ENCODE measurements at places on chromosomes 7 and 10. TPM values are rescaled to one million over a fixed set of nuclear protein-coding genes. Genes with fewer than 3 reads are reported as not detected.

DNA sequence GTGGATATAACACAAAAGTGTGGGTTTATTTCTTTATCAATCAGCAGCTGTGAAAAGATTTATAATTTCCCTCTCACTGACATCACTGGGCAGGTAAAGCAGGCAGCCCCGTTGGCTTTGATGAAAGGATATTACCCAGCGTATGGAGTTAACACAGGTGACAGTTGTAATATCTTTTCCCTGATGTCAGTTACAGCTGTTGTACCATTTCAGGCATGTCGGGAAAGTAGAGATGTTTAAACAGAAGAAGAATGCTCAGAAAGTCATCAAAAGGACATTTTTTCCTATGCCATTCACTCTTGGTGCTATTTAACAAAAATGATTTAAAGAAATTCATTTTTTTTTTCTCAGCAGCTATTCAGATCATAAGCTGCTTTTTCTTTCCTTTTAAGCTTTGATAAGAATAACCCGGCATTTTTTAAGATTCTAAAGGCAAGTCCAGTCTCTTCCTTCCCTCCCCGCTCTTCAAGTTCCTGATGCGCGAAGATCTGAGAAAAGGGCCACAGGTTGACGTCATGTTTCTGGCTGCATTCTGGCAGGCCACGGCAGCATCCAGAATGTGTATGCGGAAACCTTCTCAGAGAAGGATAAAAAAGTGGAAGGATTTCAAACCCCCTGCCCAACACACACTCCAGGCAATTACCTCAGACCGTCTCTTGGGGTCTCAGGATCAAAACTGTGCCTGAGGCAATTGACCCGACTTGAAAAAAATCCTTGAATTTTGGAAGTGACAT lies 32.5 kb upstream of the ADAM12 start:
- H3K4me1 ChIP-seq, result no peaks in the 10 kb centered on the region
- H3K4me3 ChIP-seq, result no peak overlapping the region
- no peak for DNase-seq
- no peaks in the 10 kb centered on the region for H3K27me3 ChIP-seq
- no peaks in the 10 kb centered on the region for H3K36me3 ChIP-seq

DNA sequence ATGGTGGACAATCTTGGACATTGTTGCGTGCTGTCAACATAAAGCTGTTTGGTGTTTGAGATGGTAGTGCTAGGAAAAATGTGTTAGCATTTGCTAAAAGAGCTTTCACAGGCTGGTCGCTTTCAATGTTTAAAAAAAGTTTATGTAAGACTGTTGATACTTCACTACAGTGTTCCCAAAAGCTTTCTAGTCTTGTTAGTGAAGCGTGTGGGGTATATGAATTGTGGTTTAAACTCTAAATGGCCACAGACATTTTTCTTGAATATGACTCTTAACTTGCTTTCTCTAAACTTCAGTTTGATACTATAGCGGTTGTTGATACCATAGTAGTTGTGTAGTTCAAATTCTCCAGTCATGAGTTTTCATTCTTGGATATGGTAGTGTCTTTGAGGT lies 44.9 kb downstream of the MCU start:
- H3K4me1 ChIP-seq, result peaks cover 44% of the 10 kb centered on the region
- H3K36me3 ChIP-seq, result no peaks in the 10 kb centered on the region
- DNase-seq, result no peak
- no peak overlapping the region for H3K4me3 ChIP-seq

DNA sequence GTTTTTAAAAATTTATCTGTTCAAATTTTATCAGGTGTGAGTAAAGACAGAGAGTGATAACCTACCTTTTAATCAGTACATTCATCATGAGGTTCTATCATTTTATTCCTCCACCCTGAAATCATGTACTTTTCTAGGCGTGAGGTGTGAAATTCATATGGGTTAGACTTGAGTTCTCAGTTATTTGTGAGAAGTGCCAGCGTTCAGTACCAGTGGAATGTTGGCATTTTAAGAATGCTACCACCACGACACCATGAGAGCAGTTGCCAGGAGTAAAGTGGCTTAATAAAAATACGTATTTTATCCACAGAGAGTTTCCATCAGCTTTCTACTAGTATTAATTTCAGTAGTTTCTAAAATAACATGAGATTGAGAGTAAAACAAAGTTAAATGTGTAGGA lies 104.1 kb upstream of the FERD3L start:
- H3K36me3 ChIP-seq, result no peaks in the 10 kb centered on the region
- no peak overlapping the region for H3K4me3 ChIP-seq
- H3K4me1 ChIP-seq, result no peaks in the 10 kb centered on the region
- no peak for DNase-seq
- H3K27me3 ChIP-seq, result no peaks in the 10 kb centered on the region
- no peak overlapping the region for H3K27ac ChIP-seq

GRCh38 chr10:110458266-110458920 lies 39.3 kb upstream of the DUSP5 start:
- no peaks in the 10 kb centered on the region for H3K36me3 ChIP-seq
- no peak overlapping the region for H3K4me3 ChIP-seq
- H3K27me3 ChIP-seq, result no peaks in the 10 kb centered on the region
- DNase-seq, result peak; percentile 47
- peaks cover 18% of the 10 kb centered on the region for H3K4me1 ChIP-seq

Gene MSS51
- 1.3 TPM for total RNA-seq

Gene COL13A1
- 8.8 TPM for total RNA-seq

- H3K27ac ChIP-seq, result peak overlapping the region; percentile 58
- peaks cover 30% of the 10 kb centered on the region for H3K4me1 ChIP-seq
- no peaks in the 10 kb centered on the region for H3K36me3 ChIP-seq
- no peaks in the 10 kb centered on the region for H3K27me3 ChIP-seq
- no peak for DNase-seq
These were observed 11.7 kb downstream of the ADIRF start for GRCh38 chr10:86979977-86980448.

- H3K36me3 ChIP-seq, result no peaks in the 10 kb centered on the region
- no peak for DNase-seq
- H3K4me1 ChIP-seq, result peaks cover 21% of the 10 kb centered on the region
- no peak overlapping the region for H3K27ac ChIP-seq
- H3K4me3 ChIP-seq, result no peak overlapping the region
These were observed 83.3 kb upstream of the DYNC1I1 start for GRCh38 chr7:95688931-95689495.

DNA sequence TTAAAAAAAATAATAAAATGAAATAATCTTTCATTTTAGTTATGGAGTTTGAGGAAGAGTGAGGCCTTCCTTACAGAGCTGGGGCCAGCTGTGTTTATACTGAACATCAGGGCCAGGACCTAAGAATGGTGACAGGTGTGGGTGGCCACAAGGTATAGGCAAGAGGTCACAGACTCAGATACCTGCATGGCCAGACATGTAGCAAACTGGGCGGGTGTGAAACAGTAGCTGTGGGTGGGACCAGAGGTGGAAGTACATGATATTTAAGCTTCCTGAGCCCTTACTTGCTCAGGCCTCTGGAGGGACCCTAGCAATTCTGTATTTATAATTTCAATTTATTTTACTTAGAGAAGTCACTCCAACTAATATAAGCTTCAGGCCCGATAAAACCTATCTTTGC lies 27.7 kb upstream of the CAMK1D start:
- DNase-seq, result peak; percentile 47
- no peak overlapping the region for H3K4me3 ChIP-seq
- H3K36me3 ChIP-seq, result no peaks in the 10 kb centered on the region
- no peaks in the 10 kb centered on the region for H3K27me3 ChIP-seq
- no peak overlapping the region for H3K27ac ChIP-seq

Gene ABCB1
- not detected for total RNA-seq

DNA sequence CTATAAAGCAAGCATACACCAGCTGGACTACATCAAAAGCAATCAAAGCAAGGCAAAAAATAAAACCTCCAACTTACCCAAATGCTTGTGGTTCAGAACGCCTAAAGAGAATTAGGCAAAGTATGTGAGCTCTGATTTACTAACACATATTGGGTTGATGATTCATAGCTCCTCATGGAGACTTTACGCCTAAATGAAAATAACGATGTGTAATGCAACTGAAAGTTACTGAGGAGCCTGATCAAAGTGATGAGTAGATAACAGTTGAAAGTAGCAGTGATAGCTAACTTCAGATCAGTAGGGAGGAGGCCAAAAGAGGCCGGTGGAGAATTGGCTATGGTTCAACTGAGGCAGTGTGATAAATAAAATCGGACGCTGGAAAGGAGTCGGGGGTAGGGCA lies 85.0 kb downstream of the MPP7 start:
- no peaks in the 10 kb centered on the region for H3K36me3 ChIP-seq
- no peak overlapping the region for H3K4me3 ChIP-seq
- H3K27me3 ChIP-seq, result no peaks in the 10 kb centered on the region

GRCh38 chr7:142443216-142444010 lies 185.6 kb upstream of the PRSS58 start:
- H3K27ac ChIP-seq, result no peak overlapping the region
- peaks cover 10% of the 10 kb centered on the region for H3K27me3 ChIP-seq
- no peak overlapping the region for H3K4me3 ChIP-seq
- H3K36me3 ChIP-seq, result no peaks in the 10 kb centered on the region
- no peak for DNase-seq

Gene ZNF853
- 30.9 TPM for total RNA-seq

- H3K36me3 ChIP-seq, result no peaks in the 10 kb centered on the region
- no peaks in the 10 kb centered on the region for H3K4me1 ChIP-seq
- no peak overlapping the region for H3K27ac ChIP-seq
- no peak for DNase-seq
These were observed 86.9 kb downstream of the DAGLB start for GRCh38 chr7:6360841-6361240.

Gene AKR1C8
- not detected for total RNA-seq

DNA sequence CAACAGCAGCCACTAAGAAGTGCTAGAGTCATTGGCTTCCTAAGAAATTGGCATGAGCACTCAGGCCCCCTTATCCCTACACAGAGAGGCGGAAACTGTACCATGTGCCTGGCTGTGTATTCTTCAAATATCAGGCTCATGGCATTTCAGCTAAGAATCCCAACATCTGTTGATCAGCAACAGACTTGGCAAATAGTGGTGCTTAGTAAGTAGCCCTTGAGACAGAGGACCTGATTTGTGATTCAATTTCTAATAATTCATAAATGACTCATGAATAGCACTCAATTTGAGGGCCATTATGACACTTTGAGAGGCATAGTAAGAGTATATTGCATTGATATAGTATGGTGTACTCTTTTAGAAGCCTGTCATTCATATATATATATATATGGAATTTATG lies 309.1 kb downstream of the LRMDA start:
- no peak overlapping the region for H3K27ac ChIP-seq
- no peak overlapping the region for H3K4me3 ChIP-seq
- H3K27me3 ChIP-seq, result no peaks in the 10 kb centered on the region
- no peaks in the 10 kb centered on the region for H3K4me1 ChIP-seq

DNA sequence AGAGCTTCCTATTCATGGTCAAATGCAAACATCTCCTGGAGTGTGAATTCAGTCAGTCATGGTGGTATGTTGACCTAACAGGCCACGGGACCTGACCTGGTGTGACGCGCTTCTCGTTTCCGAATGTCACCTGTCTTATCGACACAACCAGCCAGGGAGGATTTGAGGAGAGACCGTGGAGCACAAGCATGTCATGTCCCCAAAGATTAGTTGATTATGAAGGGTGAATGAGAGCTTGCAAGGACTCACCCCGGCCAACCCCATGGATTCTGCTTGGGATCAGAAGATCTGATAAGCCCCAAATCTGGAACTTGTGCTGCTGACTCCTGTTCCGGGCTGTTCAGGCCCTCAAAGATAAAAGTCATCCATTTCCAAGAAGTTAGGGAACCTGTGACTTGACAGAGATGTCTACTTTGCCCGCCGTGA lies 10.5 kb downstream of the ADRA2A start:
- H3K27me3 ChIP-seq, result no peaks in the 10 kb centered on the region
- H3K36me3 ChIP-seq, result no peaks in the 10 kb centered on the region

DNA sequence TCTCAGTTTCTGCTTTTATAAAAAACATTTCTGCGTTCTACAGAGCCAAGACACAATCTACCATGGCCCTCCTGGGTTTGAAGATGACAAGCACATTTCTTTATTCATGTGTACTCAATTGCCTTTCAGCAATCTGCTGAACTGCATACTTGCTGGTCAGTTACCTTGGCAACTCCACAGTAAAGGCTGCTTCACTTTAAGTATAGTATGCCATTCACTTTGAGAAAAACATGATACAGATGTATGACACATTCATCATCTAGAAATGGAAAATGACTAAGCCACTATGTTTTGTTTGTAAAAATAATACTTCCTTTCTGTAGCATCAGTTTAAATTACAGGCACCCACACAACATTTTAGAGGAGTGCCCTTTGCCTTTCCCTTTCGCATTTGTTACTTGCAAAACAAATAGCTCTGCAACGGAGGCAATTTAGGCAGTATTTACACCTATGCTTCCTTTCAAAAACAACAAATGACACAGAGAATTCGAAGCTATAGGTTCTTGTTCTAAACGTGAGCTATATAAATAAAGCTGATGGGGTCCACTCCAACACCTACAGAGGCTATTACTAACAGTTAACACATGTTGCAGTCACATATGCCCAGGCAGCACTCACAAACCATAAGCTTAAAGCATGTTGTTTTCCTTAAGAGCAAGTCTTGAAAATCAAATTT lies 23.5 kb downstream of the SGCE start:
- no peaks in the 10 kb centered on the region for H3K27me3 ChIP-seq
- H3K4me1 ChIP-seq, result peaks cover 17% of the 10 kb centered on the region
- H3K36me3 ChIP-seq, result no peaks in the 10 kb centered on the region
- no peak overlapping the region for H3K27ac ChIP-seq
- DNase-seq, result peak; percentile 29
- H3K4me3 ChIP-seq, result no peak overlapping the region

DNA sequence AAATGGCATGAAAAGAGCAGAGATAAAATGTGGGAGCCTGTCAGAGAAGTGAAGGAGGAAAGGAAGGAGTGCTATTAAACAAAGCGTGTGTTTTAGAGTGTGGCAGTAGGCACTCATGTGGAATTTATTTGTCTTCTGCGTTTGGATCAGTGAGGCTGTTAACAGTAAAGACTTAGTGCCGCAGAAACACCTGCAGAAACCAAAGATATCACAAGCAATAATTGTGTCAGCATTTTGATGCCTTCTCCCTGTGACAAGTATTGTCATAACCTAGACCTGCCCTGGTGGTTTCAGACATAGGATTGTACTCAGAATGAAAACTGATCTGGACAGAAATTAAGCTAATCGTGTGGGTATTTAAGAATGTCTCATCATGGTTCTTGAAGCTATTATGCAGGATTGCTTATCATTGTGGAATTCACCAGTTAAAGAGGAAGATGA lies 191.0 kb downstream of the CAMK1D start:
- H3K27ac ChIP-seq, result no peak overlapping the region
- no peak for DNase-seq
- no peak overlapping the region for H3K4me3 ChIP-seq
- no peaks in the 10 kb centered on the region for H3K27me3 ChIP-seq
- H3K36me3 ChIP-seq, result no peaks in the 10 kb centered on the region
- no peaks in the 10 kb centered on the region for H3K4me1 ChIP-seq

GRCh38 chr10:986137-986825 lies 2.0 kb upstream of the GTPBP4 start:
- H3K36me3 ChIP-seq, result no peaks in the 10 kb centered on the region
- peaks cover 69% of the 10 kb centered on the region for H3K4me1 ChIP-seq
- DNase-seq, result peak; percentile 86

Gene CALHM3
- not detected for total RNA-seq

Gene PLAU
- 12.2 TPM for total RNA-seq

All from stomach (tissue), 19 donors.